ENCODE measurements at places on chromosomes 13 and 19. TPM values are rescaled to one million over a fixed set of nuclear protein-coding genes. Genes with fewer than 3 reads are reported as not detected.

GRCh38 chr13:38872693-38873092, 117.9 kb downstream of the STOML3 start:
- DNase-seq = peak; percentile 26
- peaks cover 10% of the 10 kb centered on the region for H3K36me3 ChIP-seq
- H3K4me3 ChIP-seq = no peak overlapping the region
- H3K27ac ChIP-seq = no peak overlapping the region
- H3K4me1 ChIP-seq = peaks cover 18% of the 10 kb centered on the region

Gene DAND5
- total RNA-seq = not detected

Gene FAAP24
- 0.37 TPM for total RNA-seq

- no peaks in the 10 kb centered on the region for H3K36me3 ChIP-seq
- DNase-seq = peak; percentile 54
- H3K27ac ChIP-seq = no peak overlapping the region
- H3K27me3 ChIP-seq = no peaks in the 10 kb centered on the region
These were observed 20.2 kb downstream of the ATP8B3 start for GRCh38 chr19:1791879-1792278.

DNA sequence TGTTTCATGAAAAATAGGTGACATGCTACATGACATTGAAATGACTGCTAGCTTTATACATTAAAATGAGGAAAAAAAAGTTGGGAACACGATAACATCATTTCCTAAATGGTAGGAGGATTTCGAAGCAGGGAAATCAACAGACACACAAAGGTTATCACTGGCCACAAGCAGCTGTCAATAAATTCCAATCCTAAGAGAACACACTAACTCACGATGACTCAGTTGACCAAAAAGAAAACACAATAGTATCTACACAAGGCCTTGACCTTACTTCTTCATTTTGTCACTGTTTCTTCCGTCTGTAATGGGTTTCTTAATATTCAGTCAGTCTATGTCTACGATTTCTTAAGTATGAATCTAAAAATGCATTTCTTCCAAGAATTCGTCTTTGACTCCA, 36.5 kb downstream of the STARD13 start:
- H3K27ac ChIP-seq = no peak overlapping the region
- no peaks in the 10 kb centered on the region for H3K27me3 ChIP-seq
- DNase-seq = no peak
- H3K4me1 ChIP-seq = no peaks in the 10 kb centered on the region

Gene CLEC11A
- 1.3 TPM for total RNA-seq

GRCh38 chr19:6334490-6335285, 1.3 kb upstream of the ACER1 start:
- H3K27ac ChIP-seq = no peak overlapping the region
- H3K4me1 ChIP-seq = no peaks in the 10 kb centered on the region
- no peaks in the 10 kb centered on the region for H3K36me3 ChIP-seq
- H3K27me3 ChIP-seq = no peaks in the 10 kb centered on the region
- DNase-seq = no peak

Gene DLEU7
- not detected for total RNA-seq

DNA sequence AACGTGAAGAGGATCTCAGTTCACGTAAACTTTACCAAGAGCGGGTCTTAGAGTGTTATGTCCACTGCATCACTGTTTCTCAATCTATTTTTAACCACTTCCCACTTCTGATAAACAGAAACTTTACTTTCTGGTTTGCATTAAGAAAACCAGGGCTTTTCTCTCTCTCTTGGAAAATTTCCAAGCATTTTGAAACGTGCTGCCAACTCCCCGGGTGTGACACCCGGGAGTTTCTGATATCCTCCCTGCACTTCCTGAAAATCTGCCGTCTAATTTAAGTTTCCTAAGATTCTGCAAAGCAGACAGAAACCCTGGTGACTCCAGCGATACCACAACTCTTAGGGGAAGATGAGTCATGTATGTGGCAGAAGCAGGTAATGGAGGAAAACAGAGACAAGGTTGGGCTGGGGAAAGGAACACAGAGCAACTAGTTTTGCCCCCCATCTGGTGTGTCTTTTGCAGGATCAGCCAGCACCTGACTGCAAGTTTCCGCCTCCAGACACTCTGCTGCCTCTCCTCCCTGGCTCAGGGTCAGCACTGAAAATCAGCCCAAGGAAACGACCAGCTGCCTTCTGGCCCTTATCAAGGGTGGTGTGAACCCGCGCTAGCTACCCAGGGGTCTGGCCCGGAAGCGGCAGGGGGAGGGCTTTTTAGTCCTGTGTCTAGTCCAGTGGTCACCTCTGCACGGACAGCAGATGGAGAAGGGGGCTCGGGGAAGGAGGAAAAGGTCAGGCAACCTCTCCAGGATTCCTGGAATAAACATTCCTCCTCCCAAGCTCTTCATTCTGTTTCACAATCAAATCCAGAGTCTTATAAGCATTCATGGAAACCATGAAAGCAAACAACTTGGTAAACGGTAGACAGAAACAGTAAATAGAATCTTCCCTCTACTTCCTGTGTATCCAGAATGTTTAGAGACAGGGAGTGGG, 11.3 kb upstream of the FFAR2 start:
- no peaks in the 10 kb centered on the region for H3K27me3 ChIP-seq
- peaks cover 29% of the 10 kb centered on the region for H3K4me1 ChIP-seq
- H3K36me3 ChIP-seq = no peaks in the 10 kb centered on the region
- peak overlapping the region; percentile 33 for H3K27ac ChIP-seq
- DNase-seq = no peak
- H3K4me3 ChIP-seq = no peak overlapping the region

Gene ADM5
- total RNA-seq = 0.32 TPM

DNA sequence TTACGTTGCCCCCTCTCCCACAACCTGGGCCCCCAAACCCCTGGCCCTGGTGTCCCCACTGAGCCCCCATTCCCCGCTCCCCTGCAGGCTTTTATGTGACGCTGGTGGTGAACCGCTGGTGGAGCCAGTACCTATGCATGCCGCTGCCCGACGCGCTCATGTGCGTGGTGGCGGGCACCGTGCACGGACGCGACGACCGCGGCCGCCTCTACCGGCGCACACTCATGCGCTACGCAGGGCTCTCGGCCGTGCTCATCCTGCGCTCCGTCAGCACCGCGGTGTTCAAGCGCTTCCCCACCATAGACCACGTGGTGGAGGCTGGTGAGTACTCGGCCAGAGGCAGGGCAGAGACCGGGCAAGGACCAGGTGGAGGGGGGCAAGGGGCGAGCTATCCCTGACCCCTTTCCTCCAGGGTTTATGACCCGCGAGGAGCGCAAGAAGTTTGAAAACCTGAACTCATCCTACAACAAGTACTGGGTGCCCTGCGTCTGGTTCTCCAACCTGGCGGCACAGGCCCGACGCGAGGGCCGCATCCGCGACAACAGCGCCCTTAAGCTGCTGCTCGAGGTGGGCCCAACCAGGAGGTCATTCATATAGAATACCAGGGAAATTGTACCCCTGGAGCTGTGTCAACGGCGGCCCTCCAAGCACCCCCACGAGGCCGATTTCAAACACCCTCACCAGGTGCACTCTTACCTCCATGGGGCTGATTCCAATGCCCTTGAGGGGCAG, 3.0 kb downstream of the BEST2 start:
- H3K27ac ChIP-seq = no peak overlapping the region
- H3K36me3 ChIP-seq = no peaks in the 10 kb centered on the region
- no peaks in the 10 kb centered on the region for H3K4me1 ChIP-seq
- DNase-seq = no peak

Gene JSRP1
- total RNA-seq = 0.29 TPM

DNA sequence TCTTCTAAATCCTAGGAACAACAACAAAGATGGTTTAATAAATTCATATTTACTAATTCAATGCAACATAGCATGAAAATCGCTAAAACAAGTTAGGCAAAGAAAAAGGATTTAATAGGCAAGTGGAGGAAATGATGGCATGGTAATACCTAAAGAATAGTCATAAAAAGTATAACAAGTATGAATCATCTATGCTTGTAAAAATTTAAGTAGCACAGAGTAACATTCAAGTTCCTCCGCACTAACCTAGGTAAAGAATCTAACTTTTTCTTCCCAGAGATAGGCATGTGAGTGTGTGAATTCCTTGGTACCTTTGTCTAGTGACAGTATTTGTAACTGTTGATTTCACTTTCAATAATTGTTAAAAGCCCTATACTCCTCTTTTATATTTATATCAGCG, 42.6 kb downstream of the RCBTB2 start:
- H3K27ac ChIP-seq = no peak overlapping the region
- H3K36me3 ChIP-seq = no peaks in the 10 kb centered on the region
- H3K4me1 ChIP-seq = peaks cover 3% of the 10 kb centered on the region
- no peak overlapping the region for H3K4me3 ChIP-seq
- no peaks in the 10 kb centered on the region for H3K27me3 ChIP-seq

- H3K36me3 ChIP-seq = no peaks in the 10 kb centered on the region
- H3K4me1 ChIP-seq = no peaks in the 10 kb centered on the region
- no peak overlapping the region for H3K4me3 ChIP-seq
- no peak for DNase-seq
These were observed 16.4 kb upstream of the WASF3 start for GRCh38 chr13:26541041-26541440.

DNA sequence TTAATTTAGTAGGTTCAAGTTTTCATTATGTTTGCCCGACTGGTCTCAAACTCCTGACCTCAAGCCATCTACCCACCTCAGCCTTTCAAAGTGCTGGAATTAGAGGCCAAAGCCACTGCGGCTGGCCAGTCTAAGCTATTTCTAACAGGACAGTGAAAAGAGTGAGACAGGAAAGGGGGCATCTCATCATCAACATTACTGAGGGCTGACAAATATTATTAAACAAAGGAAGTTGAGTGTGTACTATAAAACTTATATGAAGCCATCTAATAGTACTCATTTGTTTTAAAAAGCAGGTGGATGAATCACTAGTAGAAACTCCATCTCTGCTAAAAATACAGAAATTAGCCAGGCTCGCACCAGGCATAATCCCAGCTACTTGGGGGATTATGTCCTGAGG, 24.3 kb downstream of the ZNF611 start:
- H3K27ac ChIP-seq = no peak overlapping the region
- no peak for DNase-seq
- H3K4me3 ChIP-seq = no peak overlapping the region
- peaks cover 21% of the 10 kb centered on the region for H3K36me3 ChIP-seq
- no peaks in the 10 kb centered on the region for H3K27me3 ChIP-seq

GRCh38 chr19:38004186-38004520, 97.1 kb downstream of the SIPA1L3 start:
- H3K4me1 ChIP-seq = no peaks in the 10 kb centered on the region
- no peak for DNase-seq
- peak overlapping the region; percentile 70 for H3K27ac ChIP-seq
- no peak overlapping the region for H3K4me3 ChIP-seq

- H3K4me1 ChIP-seq = no peaks in the 10 kb centered on the region
- H3K27ac ChIP-seq = peak overlapping the region; percentile 69
- peak overlapping the region; percentile 37 for H3K4me3 ChIP-seq
- H3K27me3 ChIP-seq = no peaks in the 10 kb centered on the region
These were observed 15.4 kb upstream of the NOP53 start for GRCh38 chr19:47729799-47730520.

GRCh38 chr13:23985060-23985459, 87.8 kb upstream of the C1QTNF9B start:
- H3K36me3 ChIP-seq = no peaks in the 10 kb centered on the region
- no peak overlapping the region for H3K4me3 ChIP-seq
- peaks cover 5% of the 10 kb centered on the region for H3K4me1 ChIP-seq
- H3K27ac ChIP-seq = no peak overlapping the region
- DNase-seq = no peak
- H3K27me3 ChIP-seq = no peaks in the 10 kb centered on the region

DNA sequence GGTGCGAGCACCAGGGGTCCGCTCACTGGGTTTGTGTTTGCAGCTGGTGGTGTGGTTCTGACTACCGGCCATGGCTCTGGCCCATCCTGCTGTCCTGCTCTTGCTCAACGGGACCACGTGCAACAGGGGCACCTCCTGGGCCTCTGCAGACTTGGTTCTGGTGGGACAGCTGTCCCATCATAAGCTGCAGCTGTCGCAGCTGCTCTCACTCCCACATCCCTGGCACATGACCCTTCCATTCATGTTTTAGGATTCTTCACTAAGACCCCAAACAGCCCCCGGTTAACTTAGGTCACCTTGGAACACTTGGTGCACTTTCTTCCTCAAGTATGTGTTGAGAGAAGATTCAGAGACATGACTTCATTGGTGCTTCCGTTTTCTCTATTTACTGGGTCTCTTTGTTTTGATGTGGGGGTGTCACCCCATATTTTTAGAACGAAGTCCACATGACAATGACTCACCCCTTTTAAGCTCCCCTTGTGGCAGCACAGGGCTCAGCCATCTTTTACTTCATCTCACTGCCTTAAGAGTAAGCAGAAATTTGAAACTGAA, 68.4 kb upstream of the ARHGEF7 start:
- DNase-seq = no peak
- no peaks in the 10 kb centered on the region for H3K27me3 ChIP-seq
- H3K36me3 ChIP-seq = no peaks in the 10 kb centered on the region
- H3K27ac ChIP-seq = no peak overlapping the region
- no peaks in the 10 kb centered on the region for H3K4me1 ChIP-seq

GRCh38 chr13:89574077-89574476, 1773.4 kb upstream of the MIR17HG start:
- no peak overlapping the region for H3K4me3 ChIP-seq
- DNase-seq = no peak
- H3K4me1 ChIP-seq = no peaks in the 10 kb centered on the region
- no peak overlapping the region for H3K27ac ChIP-seq
- no peaks in the 10 kb centered on the region for H3K27me3 ChIP-seq
- H3K36me3 ChIP-seq = no peaks in the 10 kb centered on the region

Gene ZNF726
- 0.72 TPM for total RNA-seq

DNA sequence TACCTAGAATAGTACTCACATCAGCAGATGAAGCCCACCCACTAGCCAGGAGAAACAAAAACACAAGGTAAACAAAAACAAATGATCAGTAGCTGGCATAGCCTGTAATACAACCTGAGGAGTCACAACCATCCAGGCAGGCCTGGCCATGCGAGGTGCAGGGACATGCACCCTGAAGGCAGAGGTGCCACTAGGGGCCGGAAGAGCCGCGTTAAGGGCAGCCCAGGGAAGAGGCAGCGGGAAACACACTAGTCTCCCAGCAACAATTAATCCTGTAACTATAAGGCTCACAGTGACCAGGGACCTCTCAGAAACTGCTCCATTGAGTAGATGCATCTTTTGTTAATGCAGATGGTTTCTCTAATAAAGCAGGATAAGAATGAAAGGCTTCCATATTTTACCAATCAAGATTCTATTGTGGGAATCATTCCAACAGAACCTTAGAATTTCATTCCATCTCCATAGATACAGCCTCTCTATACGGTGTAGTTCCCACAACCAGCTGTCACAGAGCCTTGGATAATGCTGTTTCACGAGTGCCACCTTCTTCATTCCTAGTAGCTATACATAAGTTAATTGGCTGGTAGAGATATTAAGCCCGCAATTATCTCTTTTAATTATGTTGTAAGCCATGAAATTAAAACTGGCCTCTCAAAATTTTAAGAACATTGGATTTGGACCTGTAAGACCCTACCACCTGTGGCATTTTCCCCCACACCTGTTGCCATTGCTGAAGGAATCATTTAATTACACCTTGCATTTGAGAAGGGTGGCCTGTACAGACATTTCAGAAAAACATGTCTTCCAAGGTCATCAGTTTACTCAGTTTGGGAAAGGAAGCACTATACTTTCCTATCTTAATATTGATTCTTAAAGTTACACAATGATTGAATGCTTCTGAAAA, 28.7 kb downstream of the ANKRD10 start:
- no peak overlapping the region for H3K4me3 ChIP-seq
- H3K4me1 ChIP-seq = peaks cover 18% of the 10 kb centered on the region
- H3K36me3 ChIP-seq = no peaks in the 10 kb centered on the region
- no peak for DNase-seq
- no peak overlapping the region for H3K27ac ChIP-seq

- no peaks in the 10 kb centered on the region for H3K27me3 ChIP-seq
- no peaks in the 10 kb centered on the region for H3K4me1 ChIP-seq
- DNase-seq = no peak
- H3K4me3 ChIP-seq = no peak overlapping the region
- H3K36me3 ChIP-seq = no peaks in the 10 kb centered on the region
These were observed 21.1 kb downstream of the CCDC97 start for GRCh38 chr19:41330946-41331678.

All from pancreas (tissue), 10 donors.